ENCODE measurements at places on chromosomes 1 and 21. TPM values are rescaled to one million over a fixed set of nuclear protein-coding genes. Genes with fewer than 3 reads are reported as not detected.

BRINP3 gene
- total RNA-seq, result 5.4 TPM

C1orf226 gene
- 8.7 TPM for total RNA-seq

- no peak overlapping the region for H3K4me3 ChIP-seq
- no peaks in the 10 kb centered on the region for H3K4me1 ChIP-seq
- H3K36me3 ChIP-seq, result no peaks in the 10 kb centered on the region
- H3K27ac ChIP-seq, result no peak overlapping the region
- DNase-seq, result no peak
Observed at GRCh38 chr1:110859062-110859461, 13.9 kb upstream of the CD53 start.

GRCh38 chr1:85406887-85407533 is 57.9 kb downstream of the DDAH1 start:
- H3K4me3 ChIP-seq, result no peak overlapping the region
- peaks cover 17% of the 10 kb centered on the region for H3K4me1 ChIP-seq
- H3K27me3 ChIP-seq, result no peaks in the 10 kb centered on the region
- peak overlapping the region; percentile 67 for H3K27ac ChIP-seq
- DNase-seq, result no peak

- no peaks in the 10 kb centered on the region for H3K4me1 ChIP-seq
- no peak overlapping the region for H3K27ac ChIP-seq
- H3K36me3 ChIP-seq, result no peaks in the 10 kb centered on the region
- no peaks in the 10 kb centered on the region for H3K27me3 ChIP-seq
- no peak for DNase-seq
Observed at GRCh38 chr1:31811605-31812004, 4.2 kb downstream of the SPOCD1 start.

DNA sequence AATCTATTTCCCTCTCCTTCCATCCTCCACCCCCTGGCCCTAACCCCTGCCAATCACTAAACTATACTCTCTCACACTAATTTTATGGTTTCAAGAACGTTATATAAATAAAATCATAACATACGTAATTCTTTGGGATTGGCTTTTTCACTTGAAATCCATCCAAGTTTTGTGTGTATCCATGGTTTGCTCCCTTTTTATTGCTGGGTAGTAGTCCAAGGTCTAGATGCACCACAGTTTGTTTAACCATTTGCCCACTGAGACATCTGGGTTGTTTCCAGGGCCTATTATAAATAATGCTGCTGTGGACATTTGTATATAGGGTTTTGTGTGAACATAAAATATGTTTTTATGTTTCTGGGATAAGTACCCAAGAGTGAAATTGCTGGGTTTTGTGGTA is 61.4 kb downstream of the TEX35 start:
- H3K27ac ChIP-seq, result no peak overlapping the region
- H3K36me3 ChIP-seq, result no peaks in the 10 kb centered on the region
- no peaks in the 10 kb centered on the region for H3K27me3 ChIP-seq
- H3K4me1 ChIP-seq, result peaks cover 12% of the 10 kb centered on the region

Data from left ventricle myocardium inferior (tissue), 1 donor.